Fibroblast of skin of scalp (primary cell): ENCODE measurements at places on chromosomes 4 and X.

- DNase-seq = no peak
Measured at GRCh38 chr4:9143421-9144080, 26.7 kb upstream of the FAM90A26 start.

- DNase-seq = no peak
Measured at GRCh38 chr4:114368751-114369150, 229.9 kb upstream of the UGT8 start.

DNA sequence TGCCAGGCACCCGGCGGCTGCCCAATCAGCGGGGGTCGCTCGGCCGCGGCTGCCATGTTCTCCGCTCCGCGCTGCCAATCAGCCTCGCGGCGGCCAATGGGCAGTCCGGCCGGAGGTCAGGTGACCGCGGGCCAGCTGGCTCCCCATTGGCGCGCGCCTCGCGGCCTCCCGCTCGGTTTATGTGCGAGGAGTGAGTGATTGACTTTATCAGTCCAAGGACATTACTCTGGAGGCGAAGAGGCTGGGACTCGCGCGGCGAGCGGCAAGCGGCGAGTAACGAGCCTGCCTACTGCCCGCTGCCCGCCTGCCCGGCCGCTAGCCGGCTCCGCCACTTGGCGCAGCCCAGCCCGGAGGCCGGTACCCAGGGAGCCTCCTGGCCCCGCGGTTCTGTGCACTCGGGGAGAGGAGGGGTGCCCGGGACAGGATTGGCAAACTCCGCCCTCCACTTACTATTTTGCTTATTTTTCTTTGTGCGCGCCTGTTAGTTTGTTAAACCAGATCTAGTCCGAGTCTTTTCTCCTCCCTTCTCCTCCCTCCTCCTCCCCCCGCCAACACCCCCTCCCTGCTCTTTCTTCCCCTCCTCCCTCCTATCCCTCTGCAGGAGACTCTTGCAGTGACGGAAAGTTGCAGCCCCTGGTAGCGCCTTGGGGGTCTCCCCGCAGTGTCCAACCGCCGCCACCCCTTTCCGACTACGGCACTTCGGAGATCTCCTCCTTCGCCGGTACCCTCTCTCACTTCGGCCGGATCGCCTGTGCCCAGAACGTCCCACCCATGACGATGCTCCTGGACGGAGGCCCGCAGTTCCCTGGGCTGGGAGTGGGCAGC, at the start of gene ZIC3:
TSS of gene ZIC3 (plus strand) at position 207 of the 825 bp plus-strand sequence. CDS start at position 772, 565 bp downstream.
- DNase-seq = peak; percentile 86

DNA sequence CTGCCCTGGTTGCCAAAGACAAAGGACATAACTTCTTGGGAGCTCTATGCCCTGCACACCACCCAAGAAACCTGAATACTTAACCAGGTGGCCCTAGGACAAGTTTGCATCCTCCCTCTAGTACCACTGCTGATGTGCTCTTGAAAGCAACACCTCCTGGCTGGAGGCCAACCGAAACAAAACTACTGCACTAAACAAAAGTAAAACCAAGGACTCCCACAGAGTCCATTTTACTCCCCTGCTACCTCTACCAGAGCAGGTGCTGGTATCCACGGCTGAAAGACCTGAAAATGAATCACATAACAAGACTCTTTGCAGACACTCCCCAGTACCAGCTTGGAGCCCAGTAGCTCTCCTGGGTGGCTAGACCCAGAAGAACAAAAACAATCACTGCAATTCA, 941.8 kb downstream of the RAPGEF2 start:
- DNase-seq = no peak

DNA sequence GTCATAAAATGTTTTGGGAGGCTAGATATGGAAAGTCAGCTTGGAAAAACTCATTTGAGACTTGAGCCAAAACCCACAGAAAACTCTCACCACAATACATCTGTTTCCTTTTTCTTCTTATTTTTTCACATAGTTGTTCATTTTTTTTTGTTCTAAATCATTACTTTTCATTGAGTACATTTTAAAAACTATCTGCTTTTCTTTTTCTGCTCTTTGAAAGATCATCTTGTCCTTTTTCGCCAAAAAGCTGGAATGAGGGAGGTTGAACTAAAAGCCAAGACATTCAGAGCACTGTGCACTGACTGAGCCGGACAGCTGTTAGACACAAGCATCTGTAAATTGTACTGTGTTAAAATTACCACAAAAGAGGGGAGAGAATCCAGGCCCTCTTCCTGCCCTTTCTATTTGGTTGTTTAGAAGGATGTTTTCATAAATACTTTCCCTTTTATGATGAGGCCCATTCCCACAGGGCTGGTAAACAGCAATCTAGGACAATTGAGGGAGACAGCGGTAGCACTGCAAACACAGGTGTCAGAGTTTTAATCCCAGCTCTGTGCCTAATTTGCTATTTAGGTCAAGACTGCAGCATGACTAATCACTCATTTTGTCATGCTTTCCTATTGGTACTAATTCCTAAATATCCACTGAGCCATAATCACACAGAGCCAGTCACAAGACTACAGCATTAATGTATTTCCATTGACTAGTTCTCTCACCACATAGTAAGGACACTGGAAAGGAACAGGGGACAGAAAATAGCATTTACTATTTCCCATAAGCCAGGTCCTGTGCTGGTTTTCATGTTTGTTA, 7.3 kb upstream of the RNF150 start:
- DNase-seq = no peak

DNA sequence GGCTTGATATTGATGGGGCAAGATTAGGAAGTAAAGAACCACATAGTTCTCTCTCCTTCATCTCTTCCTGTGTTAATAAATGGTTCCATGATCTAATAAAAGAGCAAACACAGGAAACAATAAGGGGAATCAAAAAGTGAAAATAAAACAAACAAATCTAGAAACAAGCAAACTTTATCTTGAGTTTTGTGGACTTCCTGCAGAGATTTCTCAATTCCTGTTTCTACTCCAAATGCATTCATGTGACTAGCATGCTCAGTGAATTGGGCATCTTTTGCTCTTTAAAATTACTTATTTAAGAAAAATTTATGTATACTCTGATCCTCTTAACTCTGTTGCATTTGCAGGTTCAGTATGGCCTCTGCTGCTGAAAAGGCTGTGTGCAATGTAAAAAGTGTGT, 682.0 kb downstream of the KCTD8 start:
- no peak for DNase-seq

GRCh38 chrX:38651625-38652601, 90.6 kb downstream of the TSPAN7 start:
- DNase-seq = no peak

- DNase-seq = peak; percentile 51
Measured at GRCh38 chr4:19130866-19131265, 1109.3 kb upstream of the LCORL start.

GRCh38 chrX:131219271-131219670, 69.8 kb downstream of the IGSF1 start:
- no peak for DNase-seq

DNA sequence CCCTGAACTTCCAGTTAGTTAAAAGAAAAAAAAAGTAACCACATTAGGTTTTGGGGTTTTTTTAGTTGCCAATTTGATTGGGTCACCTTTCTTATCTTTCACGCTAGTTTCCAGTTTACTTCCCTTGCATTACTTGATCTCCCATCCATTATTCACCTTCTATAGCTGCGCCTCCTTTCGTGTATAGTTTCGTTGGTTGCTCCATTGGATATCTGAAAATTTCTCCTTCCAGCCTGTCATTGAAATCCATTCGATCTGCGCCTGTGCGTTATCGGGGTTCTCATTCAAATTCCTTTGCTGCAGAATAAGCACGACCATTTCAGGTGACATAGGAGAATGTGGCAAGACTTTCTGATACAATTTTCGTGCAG, 764 bp downstream of the TRAPPC11 start:
- DNase-seq = no peak

- DNase-seq = peak; percentile 87
Measured at GRCh38 chrX:49199906-49200771, at the start of gene SYP. Gene SYP, minus strand, starts transcription at chrX:49200193. Its CDS starts 7 bp downstream, at chrX:49200186.

- peak; percentile 80 for DNase-seq
Measured at GRCh38 chrX:140712413-140713173, 3.0 kb downstream of the LINC00632 start.

- peak; percentile 12 for DNase-seq
Measured at GRCh38 chr4:12729384-12729783, 754.8 kb downstream of the RAB28 start.

GRCh38 chr4:148056879-148057278, 325.0 kb downstream of the ARHGAP10 start:
- peak; percentile 49 for DNase-seq

DNA sequence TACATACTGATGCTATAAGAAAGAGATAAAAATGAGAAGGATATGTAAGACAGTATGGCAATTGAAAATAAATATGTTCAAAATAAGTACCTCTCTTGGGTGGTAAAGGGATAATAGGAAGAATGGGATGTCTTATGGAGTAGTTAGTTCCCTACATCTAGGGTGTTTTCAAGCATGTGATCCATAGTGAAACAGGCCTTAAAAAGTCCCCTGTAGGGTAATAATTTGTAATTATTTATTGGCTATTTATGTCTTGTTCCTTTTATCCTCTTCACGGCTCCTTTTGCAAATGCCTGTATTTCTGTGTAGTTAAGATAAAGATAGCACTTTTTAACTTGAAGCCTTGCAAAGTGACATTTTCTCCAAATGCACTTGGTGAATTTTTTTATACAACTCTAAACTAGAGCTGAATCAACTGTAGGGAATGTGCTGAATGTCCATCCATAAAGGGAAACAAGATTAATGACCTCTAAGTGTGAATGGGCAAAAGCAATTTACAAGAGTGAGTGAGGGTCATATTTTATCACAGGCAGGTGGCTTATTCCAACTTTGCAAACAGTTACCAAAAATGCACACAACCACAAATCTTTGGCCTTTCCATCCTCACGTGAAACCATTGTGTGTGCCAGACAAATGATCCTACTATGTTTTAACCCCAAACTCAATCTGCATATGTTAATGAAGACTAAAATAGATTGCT, 299.0 kb downstream of the KCNIP4 start:
- DNase-seq = no peak

DNA sequence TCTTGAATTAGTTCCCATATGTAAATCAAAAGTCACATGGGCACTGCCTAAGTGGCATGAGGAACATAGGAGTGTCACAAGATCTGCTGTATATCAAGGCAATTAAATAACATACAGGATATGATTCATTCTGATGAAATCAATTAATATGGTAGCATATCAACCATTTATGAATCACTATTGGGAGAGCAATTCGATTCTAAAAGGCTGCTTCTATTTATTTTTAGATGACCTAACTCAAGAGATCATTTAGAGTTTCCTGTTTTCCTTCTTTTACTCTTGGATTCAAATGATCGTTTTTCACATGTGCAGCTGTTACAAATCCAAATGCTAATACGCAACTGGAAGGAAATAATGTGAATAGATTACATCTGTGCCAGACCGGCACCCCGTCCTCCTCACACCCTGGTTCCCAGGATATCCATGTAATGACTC, 81.9 kb downstream of the HCCS start:
- no peak for DNase-seq

GRCh38 chrX:38426785-38427184, 74.4 kb downstream of the OTC start:
- no peak for DNase-seq

DNA sequence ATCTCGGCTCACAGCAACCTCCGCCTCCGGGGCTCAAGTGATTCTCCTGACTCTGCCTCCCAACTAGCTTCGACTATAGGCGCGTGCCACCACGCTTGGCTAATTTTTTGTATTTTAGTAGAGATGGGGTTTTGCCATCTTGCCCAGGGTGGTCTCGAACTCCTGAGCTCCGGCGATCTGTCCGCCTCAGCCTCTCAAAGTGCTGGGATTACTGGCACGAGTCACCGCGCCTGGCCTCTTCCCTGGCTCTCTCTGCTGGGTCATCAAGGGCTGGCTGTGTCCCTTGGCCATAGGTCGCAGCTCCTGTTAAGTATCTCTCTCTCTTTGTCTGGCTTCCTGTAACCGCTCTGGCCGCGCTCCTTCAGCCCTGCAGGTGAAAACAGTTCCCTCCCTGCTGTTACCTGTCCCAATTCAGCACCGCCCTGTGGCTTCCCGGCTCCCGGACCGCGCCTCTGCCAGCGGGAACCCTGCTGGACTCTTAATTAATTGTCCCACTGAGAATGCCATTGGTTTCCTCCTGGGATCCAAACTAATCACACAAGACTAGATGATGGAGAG, 1.3 kb upstream of the RGS12 start:
- DNase-seq = no peak

GRCh38 chr4:156623376-156623775, 348.2 kb downstream of the PDGFC start:
- no peak for DNase-seq

- no peak for DNase-seq
Measured at GRCh38 chrX:77444545-77444944, 2.6 kb upstream of the FGF16 start.

DNA sequence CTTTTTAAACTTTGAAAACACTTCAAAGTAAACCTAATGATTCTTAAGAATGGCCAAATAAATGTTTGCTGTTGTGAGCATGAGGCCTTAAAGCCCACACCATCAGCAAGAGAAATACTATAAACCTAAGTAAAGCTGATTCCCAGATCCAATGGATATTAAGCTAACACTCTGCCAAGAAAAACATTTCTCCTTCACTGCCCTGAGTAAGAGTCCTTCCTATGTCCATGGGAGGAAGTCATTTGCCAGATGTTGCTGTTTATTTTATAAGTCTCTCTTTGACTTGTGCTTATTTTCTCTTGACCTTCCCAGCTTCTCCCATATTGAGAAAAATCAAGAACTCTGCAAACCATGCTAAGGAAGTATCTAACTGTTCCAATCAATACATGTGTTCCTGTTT, 154.3 kb upstream of the EDNRA start:
- peak; percentile 42 for DNase-seq

DNA sequence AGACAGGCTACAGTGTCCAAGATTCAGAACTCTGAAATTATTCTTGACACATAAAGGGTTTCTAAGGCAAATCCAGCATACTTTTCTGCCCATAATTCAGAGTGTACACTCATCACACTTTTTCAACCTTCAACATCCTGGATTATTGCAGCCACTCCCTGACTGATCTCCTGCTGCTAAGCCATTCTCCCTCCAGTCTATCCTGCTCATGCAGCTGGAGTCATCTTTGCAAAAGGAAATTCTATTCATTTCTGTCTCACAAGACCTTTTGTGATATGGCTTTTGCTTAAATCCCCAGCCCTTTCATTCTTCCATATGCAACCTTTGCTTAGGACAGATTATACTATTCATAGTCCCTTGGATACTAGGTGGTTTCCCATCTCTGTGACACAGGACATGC, 236.1 kb upstream of the LDB2 start:
- no peak for DNase-seq

DNA sequence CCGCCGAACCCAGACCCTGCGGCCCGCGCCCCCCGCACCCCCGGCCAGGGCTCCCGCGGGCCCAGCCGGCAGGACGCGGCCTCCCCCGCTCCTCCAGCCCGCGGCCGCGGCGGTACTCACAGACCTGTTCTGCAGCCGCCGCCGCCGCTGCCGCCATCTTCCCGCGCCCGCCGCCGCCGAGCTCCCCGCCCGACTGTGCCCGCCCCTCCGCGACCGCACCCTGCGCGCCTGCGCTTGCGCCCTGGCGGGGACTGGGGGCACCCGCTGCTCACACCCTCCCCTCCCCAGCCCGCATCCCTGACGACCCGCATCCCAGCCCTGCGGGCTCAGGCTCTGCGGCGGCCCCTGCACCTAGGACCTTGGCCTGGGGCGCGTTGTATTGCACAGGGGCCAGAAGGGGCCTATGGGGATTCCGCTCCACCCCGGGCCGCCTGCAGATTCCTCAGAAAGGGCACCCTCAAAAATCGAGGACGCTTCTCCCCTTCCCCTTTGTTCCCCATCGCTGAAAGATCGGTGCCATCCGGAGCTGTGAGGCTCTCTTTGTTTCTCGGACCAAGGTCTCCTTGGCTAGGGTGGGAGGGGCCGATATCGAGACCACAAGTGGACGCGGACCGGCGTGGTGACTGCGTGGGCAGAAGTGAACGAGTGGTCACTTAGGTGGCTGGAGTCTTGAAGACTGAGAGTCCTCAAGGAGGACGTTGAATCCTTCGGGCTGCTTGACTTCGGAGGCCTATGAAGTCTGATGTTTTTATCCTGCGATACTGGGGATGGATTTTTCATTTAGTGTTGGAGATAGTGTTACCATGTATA, at the start of gene SGCB:
TSS of gene SGCB (minus strand) at position 197 of the 810 bp plus-strand sequence. CDS start at position 157, 40 bp downstream.
- DNase-seq = peak; percentile 69
